Breast epithelium (tissue), 4 donors: ENCODE measurements at places on chromosomes 4 and X. TPM values are rescaled to one million over a fixed set of nuclear protein-coding genes. Genes with fewer than 3 reads are reported as not detected.
A peak's percentile ranks its signal among the peaks of the same experiment; 100 is the strongest.

GAGE2A gene
- total RNA-seq = not detected

ASMTL gene
- total RNA-seq = 29.1 TPM

CXXC4 gene
- total RNA-seq = 3.3 TPM

HSPA4L gene
- total RNA-seq = 14.5 TPM

PABPC1L2A gene
- total RNA-seq = not detected

REELD1 gene
- 0.98 TPM for total RNA-seq

DAPP1 gene
- total RNA-seq = 2.7 TPM

IL1RAPL1 gene
- total RNA-seq = 0.44 TPM

SLC10A4 gene
- not detected for total RNA-seq

USP46 gene
- 16.8 TPM for total RNA-seq

PAQR3 gene
- 25.8 TPM for total RNA-seq

GRCh38 chr4:47791965-47792364 is 45.9 kb downstream of the CORIN start:
- no peak overlapping the region for H3K27ac ChIP-seq
- H3K4me3 ChIP-seq = no peak overlapping the region
- DNase-seq = no peak

GRCh38 chrX:49238735-49239134 is 3.5 kb downstream of the CCDC22 start:
- DNase-seq = no peak
- no peak overlapping the region for H3K27ac ChIP-seq
- peaks cover 5% of the 10 kb centered on the region for H3K27me3 ChIP-seq
- H3K36me3 ChIP-seq = no peaks in the 10 kb centered on the region
- H3K4me3 ChIP-seq = no peak overlapping the region
- no peaks in the 10 kb centered on the region for H3K4me1 ChIP-seq

- no peak for DNase-seq
- no peaks in the 10 kb centered on the region for H3K27me3 ChIP-seq
- H3K4me3 ChIP-seq = no peak overlapping the region
- H3K4me1 ChIP-seq = no peaks in the 10 kb centered on the region
Measured at GRCh38 chr4:119172223-119172622, 36.6 kb downstream of the MYOZ2 start.

- no peak overlapping the region for H3K27ac ChIP-seq
- no peaks in the 10 kb centered on the region for H3K36me3 ChIP-seq
- H3K4me3 ChIP-seq = no peak overlapping the region
- no peak for DNase-seq
- no peaks in the 10 kb centered on the region for H3K27me3 ChIP-seq
- no peaks in the 10 kb centered on the region for H3K4me1 ChIP-seq
Measured at GRCh38 chr4:114028071-114028470, 48.6 kb upstream of the ARSJ start.

DNA sequence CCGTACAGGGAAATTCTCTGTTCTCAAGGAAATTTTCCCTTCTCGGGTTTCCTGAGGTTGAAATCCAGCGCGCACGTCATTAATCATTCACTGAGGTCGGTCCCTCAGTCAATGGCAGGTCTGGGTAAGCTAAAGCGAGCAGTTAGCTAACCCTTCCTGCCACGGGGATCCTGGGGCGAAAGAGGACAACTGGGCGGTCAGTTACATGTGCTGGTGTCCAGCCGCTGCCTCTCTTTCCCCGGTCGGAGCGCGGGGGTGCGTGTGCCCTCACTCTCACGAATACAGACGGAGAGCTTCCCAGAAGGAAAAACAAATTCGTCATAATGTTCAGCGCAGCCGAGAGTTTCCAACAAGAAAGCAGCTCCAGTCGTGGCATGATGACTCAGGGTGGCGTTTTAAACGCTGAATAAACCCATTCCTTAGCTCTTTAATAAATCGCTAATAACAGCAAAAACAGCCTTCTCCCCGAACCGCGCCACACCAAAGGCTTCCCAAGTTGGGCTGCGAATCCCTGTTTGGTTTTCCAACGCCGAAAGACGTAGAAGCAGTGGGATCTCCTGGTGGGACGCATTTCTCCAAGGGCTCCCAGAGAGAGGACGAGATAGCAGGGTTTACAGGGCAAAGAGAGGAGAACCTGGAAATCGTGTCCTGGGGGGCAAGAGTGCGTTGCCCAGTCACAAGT is 752 bp upstream of the FGF5 start:
- peak overlapping the region; percentile 64 for H3K4me3 ChIP-seq
- H3K4me1 ChIP-seq = no peaks in the 10 kb centered on the region
- DNase-seq = no peak

GRCh38 chr4:38831653-38832052 is 25.0 kb downstream of the TLR6 start:
- no peak for DNase-seq
- no peaks in the 10 kb centered on the region for H3K4me1 ChIP-seq
- H3K36me3 ChIP-seq = no peaks in the 10 kb centered on the region
- no peak overlapping the region for H3K27ac ChIP-seq
- H3K4me3 ChIP-seq = no peak overlapping the region

DNA sequence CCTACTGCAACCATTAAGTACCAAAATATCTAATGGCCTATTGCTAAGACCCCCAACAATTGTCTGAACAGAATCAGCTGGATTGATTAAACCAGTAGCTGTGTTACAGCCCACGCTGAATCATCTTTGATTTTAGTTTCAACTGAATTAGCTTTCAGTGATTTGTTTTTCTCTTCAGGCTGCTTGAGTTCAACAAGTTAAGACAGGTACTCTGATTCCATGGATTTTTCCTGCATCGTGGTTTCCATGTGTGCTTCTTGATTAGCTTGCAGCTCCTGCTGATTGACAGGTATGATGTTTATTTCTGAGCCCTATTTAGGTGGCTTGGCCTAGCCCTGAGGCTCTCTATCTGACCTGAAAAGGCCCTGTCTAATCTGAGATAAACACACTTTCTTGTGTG is 91.3 kb downstream of the GUCY2F start:
- H3K27ac ChIP-seq = no peak overlapping the region
- H3K27me3 ChIP-seq = no peaks in the 10 kb centered on the region
- DNase-seq = no peak
- no peaks in the 10 kb centered on the region for H3K36me3 ChIP-seq
- H3K4me3 ChIP-seq = no peak overlapping the region

DNA sequence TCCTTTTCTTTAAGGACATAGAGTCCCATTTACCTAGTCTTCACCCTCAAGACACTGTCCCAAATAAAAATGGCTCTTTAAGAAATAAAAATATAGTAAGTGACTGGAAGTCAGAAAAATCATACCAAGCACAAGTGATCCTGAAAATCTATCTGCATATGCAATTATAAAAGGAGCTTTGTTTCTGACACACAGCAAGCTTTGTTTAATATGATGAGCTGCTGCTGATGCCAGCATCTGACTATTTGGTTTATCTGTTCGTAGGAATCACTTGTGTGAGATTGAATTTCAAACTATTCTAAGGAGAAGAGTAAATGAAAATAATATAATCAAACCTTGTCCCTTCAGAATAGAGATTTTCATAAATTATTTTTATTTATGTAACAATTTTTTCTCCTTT is 332.4 kb downstream of the PCDH7 start:
- H3K4me1 ChIP-seq = no peaks in the 10 kb centered on the region
- no peak overlapping the region for H3K27ac ChIP-seq
- H3K36me3 ChIP-seq = no peaks in the 10 kb centered on the region
- no peaks in the 10 kb centered on the region for H3K27me3 ChIP-seq

GRCh38 chrX:137194164-137194563 is 160.4 kb upstream of the GPR101 start:
- H3K27ac ChIP-seq = no peak overlapping the region
- H3K27me3 ChIP-seq = no peaks in the 10 kb centered on the region
- no peaks in the 10 kb centered on the region for H3K4me1 ChIP-seq
- no peak for DNase-seq

GRCh38 chrX:108456971-108457477 is 17.4 kb downstream of the COL4A5 start:
- H3K27ac ChIP-seq = no peak overlapping the region
- H3K27me3 ChIP-seq = peaks cover 12% of the 10 kb centered on the region
- DNase-seq = no peak
- no peaks in the 10 kb centered on the region for H3K36me3 ChIP-seq
- no peaks in the 10 kb centered on the region for H3K4me1 ChIP-seq
- H3K4me3 ChIP-seq = no peak overlapping the region

DNA sequence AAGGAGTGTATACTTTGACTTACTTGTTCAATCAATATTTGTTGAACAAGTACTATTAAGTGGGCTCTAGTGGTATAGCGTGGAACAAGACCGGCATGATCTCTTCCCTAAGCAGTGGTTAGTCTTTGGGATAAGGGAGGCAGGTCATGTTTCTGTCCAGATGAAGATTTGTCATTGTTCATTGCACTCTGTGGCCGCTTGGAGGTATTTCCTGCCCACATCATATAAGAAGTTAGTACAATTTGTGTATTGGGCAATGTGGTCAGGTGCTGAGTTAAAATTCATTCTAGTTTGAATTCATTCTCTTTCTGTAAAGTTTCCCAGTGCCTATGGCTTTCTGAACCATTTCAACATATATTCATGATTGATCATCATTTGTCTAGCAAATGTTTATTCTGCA is 101.1 kb upstream of the SHISA3 start:
- H3K4me1 ChIP-seq = no peaks in the 10 kb centered on the region
- DNase-seq = no peak
- no peak overlapping the region for H3K4me3 ChIP-seq

- DNase-seq = no peak
- H3K4me1 ChIP-seq = no peaks in the 10 kb centered on the region
- no peak overlapping the region for H3K4me3 ChIP-seq
Measured at GRCh38 chr4:41160012-41160789, 54.1 kb downstream of the APBB2 start.

DNA sequence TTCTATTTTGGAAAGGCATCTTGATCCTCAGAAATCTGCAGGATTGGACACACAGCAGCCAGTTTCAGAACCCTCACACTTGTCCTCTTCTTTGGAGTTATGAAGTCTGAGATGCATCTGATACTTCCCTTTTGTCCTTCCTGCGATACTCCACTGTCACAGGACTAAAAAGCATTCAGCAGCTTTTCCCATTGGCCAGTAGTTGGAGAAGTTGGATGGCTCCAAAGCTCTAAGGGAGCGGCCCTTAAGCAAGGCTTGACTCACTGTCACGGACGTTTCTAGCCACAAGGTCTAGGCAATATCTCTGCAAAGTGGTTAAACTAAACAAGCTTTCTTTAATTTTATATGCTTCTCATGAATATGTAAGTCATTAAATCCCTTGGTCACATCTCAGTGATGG is 417.0 kb downstream of the AFF2 start:
- no peaks in the 10 kb centered on the region for H3K36me3 ChIP-seq
- H3K27me3 ChIP-seq = no peaks in the 10 kb centered on the region
- no peak for DNase-seq

DNA sequence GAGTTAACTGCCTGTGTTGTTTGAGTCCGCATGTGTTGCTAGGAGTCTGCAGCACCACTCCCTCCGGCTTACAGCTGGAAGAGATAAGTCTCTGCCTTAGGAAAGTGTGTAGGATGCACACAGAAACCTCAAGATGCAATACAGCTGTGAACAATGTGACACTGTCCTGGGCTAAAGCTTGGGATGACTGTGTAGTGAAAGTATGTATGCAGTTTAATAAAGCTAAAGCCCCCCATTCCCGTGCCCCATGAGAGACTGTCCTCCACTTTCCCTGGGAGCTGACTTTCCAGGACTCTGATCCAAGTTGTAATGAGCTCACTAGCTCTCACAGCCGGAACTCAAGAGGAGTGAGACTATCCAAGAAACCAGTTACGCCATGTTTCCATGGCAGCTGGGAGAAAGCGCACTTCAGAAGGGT is 156.6 kb upstream of the FTHL17 start:
- no peak for DNase-seq
- H3K27ac ChIP-seq = no peak overlapping the region
- H3K4me1 ChIP-seq = no peaks in the 10 kb centered on the region

DNA sequence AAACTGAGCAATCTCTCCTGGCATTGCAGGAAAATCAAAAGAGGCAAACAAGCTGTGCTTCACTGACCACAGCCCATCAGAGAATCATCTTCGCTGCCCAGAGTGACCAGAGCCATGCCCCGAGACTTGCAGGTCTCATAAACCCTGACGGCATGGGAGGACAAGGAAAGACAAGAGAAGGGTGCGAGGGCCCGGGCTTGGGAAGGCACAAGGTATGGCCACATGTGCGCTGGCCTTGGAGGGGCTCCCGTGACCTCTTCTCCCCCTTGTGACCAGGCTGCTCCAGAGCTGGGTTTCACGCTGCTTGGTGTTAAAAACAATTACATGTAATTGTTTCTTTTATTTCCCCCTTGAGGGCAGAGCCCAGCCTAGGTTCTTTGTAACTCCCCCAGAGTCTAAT is 20.8 kb downstream of the DCTD start:
- no peak for DNase-seq
- no peaks in the 10 kb centered on the region for H3K4me1 ChIP-seq
- H3K27ac ChIP-seq = no peak overlapping the region
- no peaks in the 10 kb centered on the region for H3K36me3 ChIP-seq

- DNase-seq = peak; percentile 38
- no peaks in the 10 kb centered on the region for H3K4me1 ChIP-seq
- H3K27me3 ChIP-seq = peaks cover 52% of the 10 kb centered on the region
- no peak overlapping the region for H3K4me3 ChIP-seq
- H3K27ac ChIP-seq = no peak overlapping the region
Measured at GRCh38 chrX:104370089-104370488, 115.4 kb upstream of the ESX1 start.

- no peak overlapping the region for H3K4me3 ChIP-seq
- H3K36me3 ChIP-seq = no peaks in the 10 kb centered on the region
- no peaks in the 10 kb centered on the region for H3K27me3 ChIP-seq
- no peaks in the 10 kb centered on the region for H3K4me1 ChIP-seq
- no peak overlapping the region for H3K27ac ChIP-seq
Measured at GRCh38 chr4:69668680-69669079, 15.6 kb upstream of the UGT2A1 start.

DNA sequence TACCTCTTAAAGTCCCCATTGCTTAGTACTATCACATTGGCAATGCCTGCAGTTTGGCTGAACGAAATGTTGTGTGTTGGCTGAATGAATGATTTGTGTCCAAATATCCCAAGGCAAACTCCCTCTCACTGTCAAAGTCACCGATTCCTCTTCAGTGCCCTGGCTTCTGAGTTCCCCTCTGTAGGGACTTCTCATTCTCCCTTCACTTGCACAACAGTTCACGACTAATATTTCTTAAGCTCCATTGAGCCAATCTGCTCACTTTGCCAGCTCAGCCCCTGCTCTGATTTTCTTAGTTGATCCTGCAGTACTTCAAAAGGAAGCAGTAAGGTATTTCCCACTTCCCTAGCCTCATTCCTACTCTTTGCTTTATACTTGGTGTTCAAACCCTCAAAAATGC is 21.9 kb upstream of the PACRGL start:
- H3K27ac ChIP-seq = no peak overlapping the region
- H3K36me3 ChIP-seq = no peaks in the 10 kb centered on the region
- no peak overlapping the region for H3K4me3 ChIP-seq
- no peak for DNase-seq
- no peaks in the 10 kb centered on the region for H3K4me1 ChIP-seq
- no peaks in the 10 kb centered on the region for H3K27me3 ChIP-seq

DNA sequence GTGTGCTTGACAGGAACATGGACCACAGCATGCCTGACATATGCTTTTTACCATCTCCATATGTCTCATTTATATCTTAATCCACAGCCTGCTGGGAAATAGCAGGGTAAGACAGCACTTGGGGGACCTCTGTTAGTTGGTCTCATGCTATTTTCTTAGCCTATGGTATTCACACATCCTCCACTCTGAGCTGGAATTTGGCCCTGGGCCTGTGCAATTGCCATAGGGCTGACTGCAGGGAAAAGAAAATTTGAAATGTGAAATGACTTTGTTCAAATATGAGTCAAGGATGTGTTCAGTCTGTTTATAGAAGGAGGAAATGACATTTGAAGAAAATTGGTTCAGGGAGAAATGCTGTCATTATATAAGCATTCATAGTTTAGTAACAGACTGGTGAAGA is 9.6 kb upstream of the MAP7D3 start:
- H3K27me3 ChIP-seq = peaks cover 23% of the 10 kb centered on the region
- no peaks in the 10 kb centered on the region for H3K36me3 ChIP-seq
- no peak for DNase-seq
- no peak overlapping the region for H3K4me3 ChIP-seq
